ENCODE measurements at places on chromosomes 5 and 9.
A peak's percentile ranks its signal among the peaks of the same experiment; 100 is the strongest.

DNA sequence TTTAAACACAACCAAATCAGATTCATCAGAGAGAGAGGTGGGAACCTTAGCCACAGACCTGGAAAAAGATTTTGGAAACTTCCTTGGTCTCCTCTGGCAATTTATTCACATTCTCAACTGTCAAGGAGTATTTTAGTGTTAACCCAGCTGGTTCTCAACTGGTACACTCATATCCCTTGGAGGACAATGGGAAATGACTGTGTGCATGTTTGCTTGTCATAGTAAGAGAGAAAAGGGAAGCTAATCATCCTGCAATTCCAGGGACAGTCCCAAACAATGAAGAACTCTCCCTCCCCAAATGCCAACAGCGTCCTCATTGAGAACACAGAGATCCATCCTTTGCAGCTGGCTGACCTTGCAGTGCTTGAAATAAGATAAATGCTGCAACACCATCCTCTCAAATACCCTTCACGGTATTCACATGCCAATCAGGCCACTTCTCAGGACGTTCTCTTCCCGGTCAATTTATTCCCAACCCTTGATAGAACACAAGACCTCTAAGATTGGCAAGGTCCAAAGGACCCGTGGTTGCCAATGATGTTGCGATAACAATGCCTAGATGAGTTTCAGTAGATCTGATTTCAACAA, 75.5 kb downstream of the EPB41L4B start:
- no peak for DNase-seq

GRCh38 chr9:92760494-92760893, 4.1 kb downstream of the BICD2 start:
- no peak for DNase-seq

DNA sequence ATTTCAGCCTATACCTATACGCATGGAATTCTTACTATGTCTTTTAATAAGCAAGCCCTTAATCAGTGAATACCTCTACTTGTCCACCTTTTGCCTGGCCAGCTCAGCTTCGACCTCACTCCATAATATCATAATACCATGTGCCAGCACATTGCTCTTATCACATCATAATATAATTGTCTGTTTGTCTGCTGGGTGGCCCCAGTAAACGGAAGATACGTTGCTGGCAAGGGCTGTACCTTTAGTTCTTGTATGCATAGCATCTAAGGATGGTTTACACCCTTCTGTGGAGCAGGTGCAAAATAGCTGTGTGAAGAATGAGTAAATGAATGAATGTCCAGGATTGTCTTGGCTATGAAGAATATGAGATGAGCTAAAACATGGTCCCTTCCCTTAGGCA, 29.9 kb downstream of the SV2C start:
- no peak for DNase-seq

DNA sequence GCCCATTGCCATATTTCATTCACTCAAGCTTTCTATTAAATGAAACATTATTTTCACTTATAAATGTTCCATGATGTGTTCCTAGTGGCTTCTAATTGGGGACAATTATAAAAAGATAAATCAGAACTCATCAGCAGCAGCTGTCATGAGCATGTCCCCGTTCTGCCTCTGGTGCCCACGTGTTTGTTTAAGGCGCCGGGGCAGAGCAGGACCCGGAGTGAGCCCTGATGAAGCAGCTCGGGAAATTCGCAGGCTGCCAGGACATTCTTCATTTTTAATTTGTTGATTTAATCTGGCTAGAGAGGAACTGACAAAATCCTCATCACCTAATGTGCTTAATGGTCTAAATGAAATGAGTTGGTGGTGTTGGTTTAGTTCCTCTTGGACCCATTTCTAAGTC, 475.0 kb downstream of the CTNND2 start:
- DNase-seq, result no peak

- no peak for DNase-seq
These were observed 123.7 kb downstream of the PSD2 start for GRCh38 chr5:139919308-139919707.

GRCh38 chr5:123132316-123132715, 43.3 kb downstream of the PRDM6 start:
- DNase-seq, result no peak

- peak; percentile 51 for DNase-seq
These were observed 13.2 kb downstream of the ATOX1 start for GRCh38 chr5:151745071-151745705.

- DNase-seq, result no peak
These were observed 139.3 kb downstream of the AOPEP start for GRCh38 chr9:94865582-94866452.

- DNase-seq, result peak; percentile 61
These were observed 6.3 kb downstream of the SLC12A7 start for GRCh38 chr5:1105350-1106265.

- DNase-seq, result no peak
These were observed 215.6 kb downstream of the C9orf50 start for GRCh38 chr9:129405089-129405826.

- DNase-seq, result no peak
These were observed 139.3 kb upstream of the FBXL17 start for GRCh38 chr5:108521011-108521700.

GRCh38 chr9:27540502-27540901, 10.9 kb upstream of the MOB3B start:
- no peak for DNase-seq

GRCh38 chr9:107188376-107188775, 94.7 kb upstream of the RAD23B start:
- no peak for DNase-seq

DNA sequence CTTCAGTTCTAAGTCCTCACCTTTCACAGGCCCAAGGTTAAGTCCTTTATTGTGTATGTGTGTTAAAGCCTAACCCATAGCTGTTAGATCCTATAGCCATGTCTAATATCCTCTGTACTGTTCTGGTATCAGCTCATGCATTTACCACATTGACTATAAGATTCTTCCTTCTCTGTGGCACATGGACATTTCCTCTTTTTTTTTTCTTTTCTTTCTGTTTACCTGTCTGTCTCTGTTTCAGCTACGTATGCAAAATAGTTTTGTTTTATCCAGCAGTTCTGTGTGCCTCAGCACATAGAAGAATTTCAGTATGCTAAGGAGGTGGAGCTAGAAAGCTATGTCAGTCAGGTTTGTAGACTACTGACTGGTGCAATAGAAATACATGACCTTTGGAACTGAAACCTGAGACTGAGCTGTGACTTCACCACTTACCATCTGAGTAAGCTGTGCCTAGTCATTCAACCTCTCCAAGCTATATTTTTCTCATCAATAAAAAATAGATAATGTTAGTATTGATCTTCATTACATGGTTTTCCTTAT, 155.6 kb upstream of the VLDLR start:
- DNase-seq, result no peak

- no peak for DNase-seq
These were observed 98.4 kb downstream of the MED27 start for GRCh38 chr9:131981116-131981776.

DNA sequence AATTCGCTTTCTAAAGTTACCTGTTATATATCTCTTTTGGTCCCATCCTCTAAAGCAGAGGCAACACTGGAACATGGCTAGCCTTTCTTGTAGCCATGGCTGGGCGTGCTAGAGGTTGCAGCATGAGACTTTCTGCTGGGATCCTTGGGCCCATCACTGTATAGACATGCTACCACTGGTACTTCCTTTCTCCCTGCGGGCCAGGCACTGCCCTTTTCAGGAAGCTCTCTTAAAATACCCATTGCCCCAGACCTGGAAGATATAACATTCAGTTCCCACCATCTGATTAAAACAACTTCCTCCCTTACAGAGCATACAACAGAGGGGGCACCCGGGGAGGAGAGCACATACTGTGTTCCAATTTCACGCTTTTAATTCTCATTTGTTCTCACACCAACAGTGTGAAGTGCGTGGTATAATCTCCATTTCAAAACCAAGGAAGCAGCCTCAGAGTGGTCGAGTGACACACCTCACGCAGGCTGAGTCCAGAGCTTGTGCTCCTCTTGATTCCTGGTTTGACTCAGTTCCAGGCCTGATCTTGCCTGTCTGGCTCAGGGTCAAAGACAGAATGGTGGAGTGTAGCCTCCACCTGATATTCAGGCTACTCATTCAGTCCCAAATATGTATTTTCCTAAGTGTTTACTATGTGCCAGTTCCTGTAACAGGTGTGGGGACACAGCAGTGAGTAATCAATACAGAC, 22.6 kb downstream of the PTGS1 start:
- no peak for DNase-seq

DNA sequence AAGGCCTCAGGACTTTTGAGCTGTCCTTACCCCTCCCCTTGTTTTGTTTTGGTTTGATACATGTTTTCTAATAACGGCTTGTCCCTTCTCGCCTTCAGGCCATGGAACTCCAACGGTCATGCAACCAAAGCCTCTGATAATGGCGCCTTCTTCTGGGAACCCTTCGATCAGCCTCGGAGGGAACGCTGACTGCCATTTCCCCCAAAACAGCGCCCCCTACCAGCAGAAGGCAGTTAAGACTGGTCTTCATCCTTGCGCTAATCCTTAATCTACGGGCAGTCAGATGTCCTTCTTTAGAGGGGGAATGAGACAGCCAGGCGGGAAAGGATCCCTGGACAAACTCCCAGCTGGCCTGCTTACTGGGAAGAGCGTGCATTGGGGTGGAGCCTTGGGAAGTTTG, 276.6 kb downstream of the ICE1 start:
- DNase-seq, result no peak

DNA sequence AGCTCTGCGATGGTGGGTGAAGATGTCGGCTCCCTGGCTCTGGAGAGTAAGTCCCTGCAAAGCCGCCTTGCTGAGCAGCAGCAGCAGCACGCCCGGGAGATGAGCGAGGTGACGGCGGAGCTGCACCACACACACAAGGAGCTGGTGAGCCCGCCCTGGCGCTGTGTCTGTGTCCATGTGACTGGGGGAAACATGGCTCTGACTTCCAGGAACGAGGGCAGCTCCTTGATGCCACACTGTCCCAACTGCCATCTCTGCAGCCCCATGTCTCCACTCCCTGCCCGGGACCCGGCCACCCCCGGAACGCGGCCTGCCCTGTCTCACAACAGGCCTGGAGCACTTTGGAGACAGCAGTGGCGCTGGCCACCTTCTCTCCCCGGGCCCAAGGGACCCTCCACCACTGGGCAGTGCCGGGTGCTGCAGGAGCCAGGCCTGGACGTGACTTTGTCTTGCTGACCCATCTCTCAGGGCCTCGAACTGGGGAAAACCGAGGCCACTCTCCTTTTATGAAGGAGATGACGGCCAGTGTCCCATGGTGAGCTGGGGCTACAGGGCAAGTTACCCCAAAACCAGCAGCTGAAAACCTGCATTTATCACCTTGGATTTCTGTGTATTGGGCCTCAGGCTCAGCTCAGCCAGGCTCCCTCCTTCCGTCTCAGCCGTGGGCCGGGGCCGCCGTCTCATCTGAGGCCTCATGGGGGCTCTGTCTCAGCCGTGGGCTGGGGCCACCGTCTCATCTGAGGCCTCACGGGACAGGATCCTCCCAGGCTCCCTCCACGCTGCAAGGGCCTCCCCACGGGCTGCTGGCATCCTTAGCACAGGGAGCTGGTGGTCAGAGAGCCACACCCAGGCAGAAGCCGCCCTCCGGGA, 28.6 kb downstream of the CEP72 start:
- no peak for DNase-seq
